ENCODE measurements at places on chromosomes 12 and 14.

- DNase-seq: no peak
These were observed 170.6 kb downstream of the SLC2A13 start for GRCh38 chr12:39935275-39935674.

GRCh38 chr14:33590891-33591630 lies 359.8 kb downstream of the EGLN3 start:
- no peak for DNase-seq

GRCh38 chr12:79426121-79426520 lies 264.6 kb downstream of the PAWR start:
- DNase-seq: no peak

DNA sequence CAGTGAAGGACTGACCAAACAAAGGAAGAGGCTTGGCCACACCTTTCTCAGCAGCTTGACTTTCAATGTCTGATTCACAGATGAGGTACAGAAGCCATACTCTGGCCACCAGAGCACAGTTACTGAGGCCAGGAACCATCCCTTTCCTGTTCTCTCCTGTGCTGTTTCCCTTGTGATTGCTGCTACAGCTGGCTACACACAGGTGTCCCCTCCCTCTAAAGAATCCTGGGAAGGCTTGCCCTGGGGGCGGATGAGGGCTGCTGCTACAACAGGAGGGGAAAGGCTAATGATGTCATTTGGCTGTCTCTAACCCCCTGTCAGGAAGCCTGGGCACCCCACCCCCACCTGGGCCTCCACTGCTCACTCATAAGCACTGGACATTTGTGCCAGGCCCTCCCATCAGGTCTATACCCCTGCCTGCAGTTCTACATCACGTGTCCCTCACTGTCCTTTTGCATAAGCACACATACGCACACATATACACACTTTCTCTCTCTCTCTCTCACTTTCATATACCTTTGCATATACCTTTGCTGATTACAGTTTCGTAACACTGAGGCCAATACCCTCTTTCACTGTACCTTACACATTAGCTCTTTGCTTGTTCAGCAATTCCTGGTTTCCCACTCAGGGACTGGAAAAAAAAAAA lies 41.4 kb downstream of the PRPF40B start:
- no peak for DNase-seq

- DNase-seq: no peak
These were observed 35.0 kb upstream of the CFAP54 start for GRCh38 chr12:96454396-96454795.

GRCh38 chr14:81382517-81383225 lies 17.5 kb downstream of the STON2 start:
- DNase-seq: no peak

DNA sequence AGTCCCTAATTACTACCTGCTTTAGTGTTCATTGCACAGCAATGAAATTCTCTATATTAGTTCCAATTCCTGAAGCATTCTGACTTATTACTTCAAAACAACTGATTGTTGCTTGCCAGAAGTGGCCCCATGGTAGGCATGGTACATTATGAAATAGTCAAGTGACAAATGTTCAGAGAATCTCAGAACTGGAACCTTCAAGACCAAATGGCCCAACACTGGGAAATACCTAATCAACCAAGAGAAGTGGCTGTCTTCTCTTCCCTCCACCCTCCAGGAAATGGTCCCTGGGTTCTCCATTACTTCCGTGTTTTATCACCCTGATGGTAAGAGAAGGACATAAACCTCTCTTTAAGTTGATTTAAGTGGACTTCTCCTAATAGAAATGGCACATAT lies 49.9 kb downstream of the ITPR2 start:
- no peak for DNase-seq

DNA sequence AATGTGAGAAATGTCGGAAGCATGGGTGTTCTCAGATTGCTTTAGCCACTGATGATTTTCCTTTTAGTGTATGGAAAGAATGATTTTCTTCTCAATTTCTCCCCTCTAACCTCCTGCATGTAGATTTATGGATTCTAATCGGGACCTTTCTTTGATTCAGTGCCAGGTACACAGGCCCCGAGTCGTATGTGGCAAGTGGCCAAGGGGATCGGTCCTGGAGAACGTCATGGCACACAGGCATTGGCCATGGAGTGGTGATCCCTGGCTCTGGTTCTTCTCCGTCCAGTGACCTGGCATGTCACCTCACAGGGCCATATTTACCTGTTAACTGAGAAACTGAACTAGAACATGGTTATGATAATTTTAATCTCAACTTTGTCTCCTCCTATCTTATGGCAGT lies 58.1 kb downstream of the ETV6 start:
- DNase-seq: no peak

DNA sequence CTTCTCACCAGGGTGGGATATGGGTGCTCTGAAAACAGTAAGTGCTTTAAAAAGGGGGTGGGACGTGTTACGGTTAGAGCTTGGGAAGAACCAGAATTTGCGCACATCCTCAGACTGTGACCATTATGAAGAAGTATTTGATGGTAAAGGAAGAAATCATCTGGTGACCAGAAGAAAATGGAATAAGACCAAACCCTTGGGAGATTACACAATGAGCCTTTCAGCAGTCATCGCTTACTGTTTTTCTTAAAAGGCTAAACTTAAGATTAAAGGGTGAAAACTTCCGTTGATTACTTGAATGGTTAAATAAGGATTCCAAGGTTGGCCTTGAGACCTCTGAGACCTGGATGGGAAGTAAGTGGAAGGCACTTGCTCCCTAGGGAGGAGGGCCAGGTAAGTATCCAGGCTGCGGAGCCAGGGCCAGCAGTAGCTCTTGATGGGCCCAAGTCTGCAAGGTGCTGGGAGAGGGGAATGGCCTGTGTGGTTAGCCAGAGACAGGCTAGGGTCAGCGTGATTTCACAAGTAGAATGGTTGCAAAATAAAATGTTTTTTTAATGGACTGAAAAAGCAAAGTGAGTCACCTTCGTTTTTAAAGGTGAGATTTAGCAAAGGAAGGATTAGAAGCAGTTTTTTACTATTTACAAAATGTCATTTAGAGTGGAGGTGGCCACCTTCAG lies 13.0 kb upstream of the ISM2 start:
- DNase-seq: no peak

- DNase-seq: no peak
These were observed 41.8 kb downstream of the ATP6V1D start for GRCh38 chr14:67317822-67318221.

DNA sequence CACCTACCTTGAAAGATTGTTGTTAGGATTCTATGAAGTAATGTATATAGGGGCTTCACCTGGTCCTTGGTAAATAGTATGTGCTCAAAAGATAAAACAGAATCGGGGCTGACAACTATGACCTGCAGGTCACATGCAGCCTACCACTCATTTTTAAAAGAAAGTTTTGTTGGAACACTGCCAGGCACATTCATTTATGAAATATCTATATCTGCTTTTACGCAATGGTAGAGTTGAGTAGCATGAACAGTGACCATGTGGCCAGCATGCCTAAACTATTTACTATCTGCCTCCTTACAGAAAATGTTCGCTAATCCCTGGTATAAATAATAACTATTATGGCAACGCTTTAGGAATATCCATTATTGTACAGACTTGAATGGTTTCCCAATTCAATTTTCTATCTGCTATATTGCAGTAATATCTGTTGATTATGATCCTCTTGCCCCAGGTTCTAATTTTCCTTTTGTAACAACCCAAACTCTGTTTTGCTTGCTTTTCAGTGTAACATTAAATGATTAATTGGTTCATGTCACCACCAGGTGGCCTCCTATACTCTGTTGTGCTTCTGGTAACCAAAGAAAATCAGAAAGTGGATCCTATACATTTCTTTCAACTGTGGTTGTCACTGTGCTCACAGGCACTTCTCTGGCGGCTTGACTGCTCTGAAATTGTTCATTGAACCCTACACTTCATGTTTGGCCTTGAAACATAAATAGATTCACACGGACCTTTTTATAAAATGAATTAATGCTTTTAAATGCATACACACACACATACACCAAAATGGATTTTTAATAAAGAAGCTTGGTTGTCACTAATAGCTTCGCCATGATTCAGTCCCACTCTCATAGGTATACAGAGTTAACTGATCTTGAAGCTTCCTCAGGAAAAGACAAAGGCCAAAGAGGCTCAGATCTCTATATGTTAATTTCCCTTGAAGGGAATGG lies 227.7 kb upstream of the NPAS3 start:
- no peak for DNase-seq
